ENCODE measurements at places on chromosomes 3 and 15.

DNA sequence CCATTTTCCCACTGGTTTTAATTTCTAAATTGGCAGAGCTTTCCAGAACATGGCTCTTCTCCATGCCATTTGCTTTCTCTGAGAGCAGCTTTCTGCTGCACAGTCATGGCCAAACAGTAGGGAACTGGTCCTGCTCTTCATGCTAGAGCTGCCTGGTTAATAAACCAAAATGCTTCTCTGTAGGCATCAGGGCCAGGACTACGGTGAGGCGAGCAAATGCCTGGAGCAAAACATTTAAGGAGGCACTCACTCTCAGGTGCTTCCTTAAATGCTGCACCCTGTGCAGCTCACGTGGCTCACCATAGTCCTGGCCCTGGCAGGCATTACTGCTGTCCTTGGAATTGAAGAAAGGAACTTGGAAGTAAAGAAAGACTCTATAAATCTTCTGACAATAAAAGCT is 48.5 kb upstream of the PPP2R3A start:
- no peak for DNase-seq

- no peak for DNase-seq
These were observed 738.8 kb upstream of the GOLIM4 start for GRCh38 chr3:168834558-168834957.

DNA sequence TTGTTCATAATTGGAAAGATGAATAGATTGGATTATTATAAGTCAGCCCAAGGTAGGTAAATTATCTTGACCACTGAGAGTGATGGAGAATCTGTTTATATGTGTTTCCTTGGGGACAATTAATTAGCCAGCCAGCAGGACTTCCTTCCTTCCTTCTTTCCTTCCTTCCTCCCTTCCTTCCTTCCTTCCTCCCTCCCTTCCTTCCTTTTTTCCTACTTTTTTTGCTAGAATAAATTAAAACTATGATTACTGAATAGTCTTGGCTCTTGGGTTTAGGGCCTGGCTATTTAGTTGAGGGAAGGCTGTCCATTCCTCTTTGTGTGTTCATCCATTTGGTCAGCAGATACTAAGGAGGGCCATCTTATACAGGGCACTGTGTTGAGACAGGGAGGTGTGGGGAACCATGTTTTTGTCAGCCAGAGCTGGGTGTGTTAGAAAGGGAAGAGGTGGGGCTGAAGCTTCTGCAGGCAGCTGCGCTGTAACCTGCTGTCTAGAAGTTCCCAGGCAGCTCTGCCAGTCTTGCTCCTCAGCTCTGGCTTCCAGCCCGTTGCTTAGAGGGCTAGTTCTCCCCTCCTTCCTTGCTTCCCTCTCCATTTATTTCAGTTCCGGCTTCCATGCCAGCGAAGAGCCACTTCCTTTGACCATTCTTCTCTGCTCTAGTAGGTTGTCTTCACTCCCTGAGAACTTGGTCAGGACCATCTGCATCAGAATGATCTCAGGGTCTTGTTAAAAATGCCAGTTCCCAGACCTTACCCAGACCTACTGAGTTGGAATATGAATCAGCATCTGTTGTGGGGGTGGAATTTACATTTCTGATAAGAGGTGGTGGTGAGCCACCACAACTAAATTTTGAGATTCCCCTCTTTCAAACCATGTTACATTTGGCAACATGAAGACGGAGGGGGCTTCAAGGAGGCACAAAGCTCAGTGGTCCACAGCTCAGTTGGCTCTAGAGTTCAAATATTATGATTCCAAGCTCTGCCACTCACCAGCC is 113.9 kb downstream of the DGKG start:
- DNase-seq, result no peak

- no peak for DNase-seq
These were observed 121.1 kb downstream of the ROBO2 start for GRCh38 chr3:77160931-77161497.

GRCh38 chr15:85545185-85545584 is 164.8 kb downstream of the AKAP13 start:
- DNase-seq, result peak; percentile 4

DNA sequence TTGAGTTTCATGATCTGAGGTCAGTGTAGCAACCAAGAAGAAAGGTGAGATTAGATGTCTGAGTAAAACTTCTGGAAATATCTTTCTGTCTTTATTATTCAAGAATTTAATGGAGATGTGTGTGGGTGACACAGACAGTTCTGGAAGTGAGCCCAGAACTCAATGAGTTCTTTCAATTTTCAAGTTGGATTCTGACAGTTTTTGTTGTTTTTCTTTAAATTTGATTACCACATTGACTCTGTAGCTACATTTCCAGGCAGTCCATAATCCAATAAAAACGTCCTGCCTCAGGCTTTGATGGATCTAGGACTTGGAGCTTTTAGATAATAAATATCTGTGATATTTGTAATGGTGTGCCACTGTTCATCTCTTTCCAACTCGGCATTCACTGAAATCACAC is 3.9 kb upstream of the PARP14 start:
- DNase-seq, result no peak

GRCh38 chr15:40063563-40064011 is 24.6 kb upstream of the SRP14 start:
- DNase-seq, result no peak

DNA sequence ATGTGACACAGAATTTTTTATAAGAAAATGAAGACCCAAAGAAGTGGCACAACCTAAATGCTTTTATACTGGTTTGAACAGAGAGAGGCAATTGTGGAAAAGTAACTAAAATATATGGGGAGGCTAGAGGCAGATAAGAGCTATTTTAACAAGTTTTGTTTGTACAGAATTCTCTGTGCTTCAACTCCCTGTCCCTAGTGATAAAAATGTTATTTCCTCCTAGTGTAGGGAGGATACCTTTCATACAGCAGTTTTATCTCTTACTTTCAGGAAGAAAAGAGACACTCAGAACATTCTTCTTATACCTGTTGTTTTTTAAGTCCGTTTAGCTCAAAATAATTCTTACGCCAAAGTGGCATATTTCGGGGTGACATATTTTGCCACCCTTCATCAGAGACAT is 21.2 kb upstream of the ZNF639 start:
- DNase-seq, result no peak

GRCh38 chr3:13768453-13768852 is 111.4 kb downstream of the WNT7A start:
- no peak for DNase-seq

GRCh38 chr3:189309400-189309975 is 137.7 kb downstream of the TPRG1 start:
- no peak for DNase-seq

DNA sequence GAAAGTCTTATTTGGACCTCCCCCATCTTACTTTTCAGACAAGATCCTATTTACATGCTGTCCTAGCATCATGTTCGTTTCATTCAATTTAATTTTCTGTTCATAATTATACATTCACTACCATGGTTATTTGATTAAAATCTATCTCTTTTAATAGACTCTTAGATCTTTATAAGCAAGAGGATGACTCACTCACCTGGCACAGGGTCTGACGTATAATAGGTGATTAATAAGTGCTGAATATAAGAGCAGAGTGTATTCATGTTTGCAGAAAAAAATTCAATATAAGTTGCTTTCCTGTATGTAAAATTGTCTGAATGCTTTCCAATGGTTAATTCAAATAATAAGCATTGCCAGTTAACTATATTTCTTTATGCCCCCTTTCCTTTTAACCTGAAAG is 165.5 kb upstream of the CBLB start:
- DNase-seq, result no peak

GRCh38 chr3:170809007-170809974 is 60.7 kb downstream of the RPL22L1 start:
- peak; percentile 3 for DNase-seq

DNA sequence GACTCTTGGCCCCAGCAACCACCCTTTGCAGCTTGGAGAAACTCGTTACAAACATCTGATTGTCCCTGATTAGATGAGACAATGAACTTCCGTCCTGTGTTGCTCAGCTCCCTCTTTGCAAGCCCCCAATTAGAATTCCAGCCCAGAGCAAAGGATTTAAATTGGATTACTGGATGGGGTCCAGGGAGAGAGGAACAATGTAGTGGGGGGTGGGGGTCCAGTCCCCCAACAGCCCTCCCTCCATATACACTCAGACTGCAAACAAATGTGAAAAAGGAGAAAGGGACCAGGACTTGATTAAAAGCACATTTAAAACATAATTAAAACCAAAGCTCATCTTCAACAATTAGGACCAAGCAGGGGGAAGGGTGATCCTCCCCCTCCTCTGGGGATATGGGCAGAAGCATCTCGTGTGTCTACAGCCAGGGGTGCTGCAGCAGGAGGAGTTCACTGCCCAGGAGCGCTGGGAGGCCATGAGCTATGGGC is 71.7 kb upstream of the TMEM115 start:
- no peak for DNase-seq

- peak; percentile 79 for DNase-seq
These were observed 267.1 kb downstream of the RPLP1 start for GRCh38 chr15:69719527-69720240.

DNA sequence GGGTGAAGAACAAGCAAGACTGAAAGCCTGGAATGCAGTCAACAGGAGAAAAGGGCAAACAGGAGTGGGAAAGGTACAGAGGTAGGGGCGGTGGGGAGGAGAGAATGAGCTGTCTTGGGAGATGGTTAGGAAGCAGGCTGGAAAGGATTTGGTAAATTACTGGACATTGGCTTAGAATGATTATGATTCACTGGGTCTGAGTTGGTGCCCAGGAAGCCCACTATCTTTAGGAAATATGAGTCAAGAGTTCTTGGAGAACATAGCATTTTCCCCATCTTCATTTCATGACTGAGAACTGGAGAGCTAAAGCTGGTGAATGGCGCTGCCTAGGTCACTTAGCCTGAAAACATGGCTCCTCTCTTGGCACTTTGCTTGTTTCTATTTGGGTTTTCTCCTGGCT is 74.7 kb upstream of the C3orf80 start:
- DNase-seq, result no peak

DNA sequence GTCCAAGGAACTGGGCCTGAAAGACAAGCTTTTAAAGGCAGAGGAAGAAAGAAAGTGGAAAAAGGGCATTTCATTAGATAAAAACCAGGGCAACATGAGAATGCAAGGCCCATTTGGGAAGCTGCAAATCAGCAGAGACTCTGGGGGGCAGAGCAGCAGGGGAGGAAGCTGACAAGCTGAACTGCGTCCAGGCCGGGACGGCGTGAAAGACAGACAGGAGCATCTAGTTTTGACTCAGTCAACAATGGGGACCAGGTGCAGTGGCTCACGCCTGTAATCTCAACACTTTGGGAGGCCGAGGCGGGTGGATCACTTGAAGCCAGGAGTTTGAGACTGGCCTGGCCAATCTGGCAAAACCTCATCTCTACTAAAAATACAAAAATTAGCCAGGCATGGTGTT is 69.9 kb downstream of the CDC25A start:
- no peak for DNase-seq

DNA sequence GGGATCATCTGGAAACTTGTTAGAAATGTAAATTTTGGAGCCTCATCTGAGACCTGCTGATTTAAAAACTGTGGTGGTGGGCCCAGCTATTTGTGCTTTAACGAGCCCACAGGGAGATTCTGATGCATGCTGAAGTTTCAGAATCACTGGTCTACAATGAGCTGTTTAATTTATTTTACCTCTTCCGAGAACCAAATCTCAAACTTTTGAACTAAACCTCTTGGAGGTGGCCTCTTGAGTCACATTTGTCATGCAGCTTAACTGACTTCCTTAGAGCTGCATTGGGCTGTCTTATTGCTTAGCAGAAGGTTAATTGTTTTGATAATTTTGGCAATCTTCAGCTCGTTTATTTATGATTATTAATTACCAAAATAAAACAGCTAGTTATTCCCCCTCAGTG is 112.1 kb upstream of the NPHP3 start:
- no peak for DNase-seq

DNA sequence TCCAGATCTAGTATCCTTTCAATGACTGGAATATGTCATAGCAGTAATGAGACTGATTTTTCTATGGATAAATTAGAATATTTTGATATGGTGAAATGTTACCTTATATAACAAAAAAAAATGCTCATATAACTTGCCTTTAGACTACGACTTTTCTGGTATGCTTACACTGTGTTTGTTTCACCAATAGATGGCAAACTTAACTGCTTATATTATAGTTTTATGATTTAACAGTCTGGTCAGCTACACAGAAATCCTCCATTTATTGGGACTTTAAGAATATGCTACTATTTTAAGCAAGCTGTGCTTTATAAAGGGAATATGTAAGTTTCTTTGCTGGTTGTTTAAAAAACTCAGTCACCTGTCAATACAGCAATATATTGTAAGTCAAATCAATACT is 205.6 kb downstream of the VGLL3 start:
- no peak for DNase-seq

DNA sequence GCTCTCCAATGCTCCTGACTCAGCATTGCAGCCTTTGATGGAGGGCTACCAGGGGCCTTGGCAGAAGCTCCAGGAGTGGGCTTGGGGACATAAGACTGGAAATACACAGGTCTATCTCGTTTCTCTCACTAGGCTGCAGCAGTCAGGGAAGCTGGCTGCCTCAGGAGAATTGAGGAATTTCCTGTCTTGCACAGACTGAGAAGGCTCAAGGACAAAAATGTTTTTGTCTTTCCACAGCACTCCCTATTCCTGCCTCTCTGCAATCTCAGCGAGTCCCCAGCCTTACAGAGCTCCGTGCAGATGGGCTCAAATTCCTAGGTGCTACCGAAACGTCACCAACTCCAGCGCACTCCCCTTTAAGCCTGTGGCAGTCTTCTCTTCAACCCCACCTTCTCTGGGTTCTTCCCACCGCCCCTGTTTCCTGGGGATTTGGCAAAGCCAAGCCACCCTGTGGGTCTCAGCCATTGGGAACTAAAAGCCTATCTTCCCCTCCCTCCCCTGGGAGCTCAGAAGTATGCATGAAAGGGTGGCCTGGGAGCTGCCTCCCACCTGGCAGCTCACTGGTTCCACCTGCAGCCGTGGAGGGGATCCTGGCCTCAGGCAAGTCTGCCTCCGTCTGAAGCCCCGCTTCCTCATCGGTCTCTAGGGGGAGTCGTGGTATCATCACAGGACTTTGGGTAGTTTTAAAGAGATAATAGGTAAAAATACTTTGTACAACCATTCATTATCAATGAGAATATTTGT is 322.6 kb upstream of the FRG2C start:
- no peak for DNase-seq
